ENCODE measurements at places on chromosomes 4 and X.

- DNase-seq, result no peak
These were observed 300.3 kb upstream of the IRS4 start for GRCh38 chrX:109036624-109037023.

DNA sequence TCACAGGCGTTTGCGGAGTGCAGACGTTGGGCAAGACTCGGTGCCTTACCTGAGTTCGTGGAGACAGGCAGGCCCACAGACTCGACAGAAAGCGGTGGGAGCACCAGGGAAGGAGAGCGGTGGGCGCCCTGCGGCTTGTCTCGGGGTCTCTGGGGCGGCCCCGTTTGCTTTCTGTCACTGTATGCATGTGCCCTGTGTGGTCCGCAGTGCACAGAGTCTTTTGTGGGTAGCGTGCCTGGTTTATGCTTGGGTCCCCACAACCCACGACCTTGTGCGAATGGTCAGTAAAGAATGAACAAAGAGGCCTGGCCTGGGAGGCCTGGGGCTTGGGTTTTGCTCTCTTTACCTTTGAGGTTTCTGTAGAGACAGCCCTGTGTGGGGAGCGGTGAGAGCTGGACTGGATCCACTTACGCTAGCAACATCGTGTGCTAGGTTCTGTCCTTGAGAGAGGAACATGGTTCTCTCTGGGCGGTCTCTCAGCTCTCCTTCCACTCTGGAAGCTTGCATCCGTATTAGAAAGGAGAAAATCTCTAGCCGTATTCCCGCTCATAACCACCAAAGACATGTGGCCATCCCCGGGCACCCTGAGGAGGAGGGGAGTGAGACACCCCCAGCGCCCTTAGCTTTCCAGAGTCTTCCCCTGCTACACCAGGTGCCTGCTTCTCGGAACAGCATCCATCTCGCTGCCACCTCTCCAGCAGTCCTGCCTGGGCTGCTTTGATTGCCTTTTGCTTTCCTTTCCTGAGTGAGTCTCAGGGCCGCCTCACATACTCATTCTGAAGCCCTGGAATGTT is 1.2 kb downstream of the TADA2B start:
- DNase-seq, result no peak

GRCh38 chrX:40331762-40332161 is 234.0 kb upstream of the BCOR start:
- no peak for DNase-seq

GRCh38 chr4:121597346-121597934 is 99.3 kb downstream of the ANXA5 start:
- no peak for DNase-seq

GRCh38 chr4:23305026-23305425 is 584.8 kb downstream of the PPARGC1A start:
- DNase-seq, result no peak

DNA sequence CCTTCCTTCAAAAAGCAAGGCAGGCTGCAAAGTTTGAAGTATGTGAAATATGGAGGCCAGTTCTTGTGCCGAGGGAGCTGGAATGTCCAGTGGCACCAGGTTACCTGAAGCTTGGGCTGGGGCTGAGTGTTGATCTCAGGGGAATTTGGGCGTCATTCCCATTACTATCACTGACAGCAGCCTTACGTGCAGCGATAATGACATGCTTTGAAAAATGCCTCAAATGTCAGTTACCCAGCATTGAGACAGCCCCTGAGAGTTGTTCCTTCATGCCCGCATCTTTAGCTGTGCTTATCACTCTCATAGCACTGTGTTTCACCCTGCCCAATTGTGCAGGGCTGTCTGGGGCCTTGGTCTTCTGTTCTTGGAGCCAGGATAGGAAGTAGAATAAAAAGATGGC is 27.4 kb downstream of the SLC16A2 start:
- no peak for DNase-seq

GRCh38 chrX:9622128-9622527 is 143.5 kb downstream of the GPR143 start:
- DNase-seq, result no peak

DNA sequence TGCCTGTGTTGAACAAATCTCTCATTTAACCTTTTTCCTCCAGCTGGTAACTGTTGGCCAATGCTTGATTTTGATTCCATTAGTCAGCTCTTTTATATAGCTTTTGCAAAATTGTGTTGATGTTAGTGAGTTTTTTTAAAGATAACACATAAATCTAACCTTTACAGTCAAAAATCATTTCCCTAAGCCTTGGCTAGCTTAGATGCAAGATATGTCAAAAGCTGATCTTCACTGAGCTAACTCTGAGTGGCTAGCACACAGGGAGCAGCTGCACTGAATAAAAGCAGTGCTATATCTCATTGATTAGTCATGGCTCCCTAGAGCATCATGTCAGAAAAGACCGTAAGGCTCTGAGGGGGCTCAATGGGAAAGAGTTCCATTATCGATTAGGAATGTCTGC is 78.7 kb downstream of the PPARGC1A start:
- no peak for DNase-seq

DNA sequence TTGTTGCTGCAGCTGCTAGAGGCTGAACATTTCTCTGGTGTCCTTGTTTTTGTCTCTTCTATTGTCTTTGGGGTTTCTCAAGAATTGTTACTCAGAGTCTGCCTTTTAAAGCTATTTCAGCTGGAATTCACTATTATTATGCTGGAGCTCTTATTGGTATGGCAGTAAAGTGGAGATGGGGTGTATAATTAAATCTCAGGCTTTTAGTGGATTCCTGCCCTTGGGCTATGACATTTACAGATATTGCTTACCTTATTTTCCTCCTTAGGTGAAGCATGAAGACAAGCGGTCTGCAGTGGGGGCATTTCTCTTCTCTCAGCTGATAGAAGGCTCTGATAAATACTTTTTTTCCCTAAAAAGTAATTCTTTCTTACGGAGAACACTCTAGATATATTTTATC is 1656.6 kb upstream of the IGFBP7 start:
- no peak for DNase-seq

DNA sequence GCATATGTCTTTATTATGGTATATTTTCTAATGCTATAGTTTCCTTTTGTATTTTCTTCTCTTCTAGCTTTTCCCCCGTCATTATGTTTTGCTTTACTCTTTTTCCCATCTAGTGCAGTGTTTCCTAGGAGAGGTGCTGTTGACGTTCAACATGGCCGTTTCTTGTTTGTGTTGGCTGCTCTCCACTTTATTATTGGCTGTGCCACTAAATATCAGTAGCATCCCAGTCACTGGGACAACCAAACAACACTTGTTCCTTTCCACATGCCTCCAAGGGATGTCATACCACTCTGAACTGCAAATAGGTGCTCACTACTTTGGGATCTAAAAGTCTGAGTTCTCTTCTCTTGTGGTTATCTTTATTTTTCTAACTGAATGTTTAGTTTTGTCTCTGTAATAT is 26.5 kb downstream of the GBA3 start:
- no peak for DNase-seq

- DNase-seq, result no peak
These were observed 77.3 kb downstream of the PHEX start for GRCh38 chrX:22109442-22109841.

- DNase-seq, result no peak
These were observed 67.4 kb downstream of the ZNF182 start for GRCh38 chrX:47936224-47936939.

GRCh38 chr4:91099666-91100065 is 972.5 kb downstream of the CCSER1 start:
- no peak for DNase-seq

DNA sequence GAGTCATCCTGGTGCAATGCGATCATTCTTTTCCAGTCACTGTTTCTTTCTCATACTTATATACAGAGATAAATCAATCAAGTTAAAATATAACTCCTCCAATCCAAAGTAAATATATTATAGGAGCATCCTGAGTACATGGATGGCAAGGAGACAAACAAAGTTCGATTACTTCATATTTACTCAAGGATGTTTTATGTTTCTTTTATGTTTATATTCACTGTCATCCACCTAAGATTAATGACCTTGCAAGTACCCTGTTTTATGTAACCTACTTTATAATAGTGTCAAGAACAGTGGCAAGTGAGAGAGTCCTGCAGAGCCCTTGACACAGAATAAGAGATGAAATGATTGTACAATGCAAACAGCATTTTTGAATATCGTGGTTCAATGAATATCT is at the start of gene UGT2B11:
TSS of gene UGT2B11 (minus strand) at position 33 of the 400 bp plus-strand sequence. CDS start at position 7, 26 bp downstream.
- DNase-seq, result no peak

GRCh38 chr4:87749883-87750282 is 49.5 kb upstream of the IBSP start:
- DNase-seq, result no peak

DNA sequence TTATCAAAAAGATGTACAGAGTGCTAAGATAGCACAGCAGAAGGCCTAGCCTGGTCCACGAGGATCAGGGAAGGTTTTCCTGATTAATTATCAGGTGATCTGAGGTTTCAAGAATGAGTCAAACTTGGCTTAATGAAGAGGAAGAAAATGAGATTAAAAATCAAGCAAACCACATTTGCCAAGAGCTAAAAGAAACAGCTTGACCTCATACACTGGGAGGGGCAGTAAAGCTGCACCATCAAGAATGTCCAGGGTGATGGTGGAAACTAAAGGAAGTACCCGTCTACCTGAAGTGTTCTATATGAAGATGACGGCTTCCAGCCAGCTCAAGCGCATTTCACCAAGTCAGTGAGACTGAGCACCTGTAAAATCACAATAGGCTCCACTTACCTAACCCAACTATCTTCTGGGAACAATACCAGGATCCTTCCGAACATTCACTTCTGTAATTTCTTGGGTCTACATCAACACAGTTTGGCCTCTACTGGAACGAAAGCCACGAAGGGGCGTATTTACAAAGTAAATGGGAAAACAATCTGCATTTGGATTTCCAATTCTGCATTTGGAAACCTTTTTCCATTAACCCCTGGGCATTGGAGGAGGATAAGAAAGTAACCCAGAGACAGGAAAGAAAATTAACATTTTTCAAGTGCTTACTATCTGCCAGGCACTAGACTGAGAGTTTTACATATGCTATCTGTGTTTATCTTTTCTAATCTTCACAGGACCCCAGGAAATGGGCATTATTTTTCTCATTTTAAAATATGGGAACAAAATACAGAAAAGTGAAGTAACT is 114.0 kb upstream of the DCLK2 start:
- no peak for DNase-seq

- no peak for DNase-seq
These were observed 461.4 kb downstream of the NAF1 start for GRCh38 chr4:162705130-162705803.

DNA sequence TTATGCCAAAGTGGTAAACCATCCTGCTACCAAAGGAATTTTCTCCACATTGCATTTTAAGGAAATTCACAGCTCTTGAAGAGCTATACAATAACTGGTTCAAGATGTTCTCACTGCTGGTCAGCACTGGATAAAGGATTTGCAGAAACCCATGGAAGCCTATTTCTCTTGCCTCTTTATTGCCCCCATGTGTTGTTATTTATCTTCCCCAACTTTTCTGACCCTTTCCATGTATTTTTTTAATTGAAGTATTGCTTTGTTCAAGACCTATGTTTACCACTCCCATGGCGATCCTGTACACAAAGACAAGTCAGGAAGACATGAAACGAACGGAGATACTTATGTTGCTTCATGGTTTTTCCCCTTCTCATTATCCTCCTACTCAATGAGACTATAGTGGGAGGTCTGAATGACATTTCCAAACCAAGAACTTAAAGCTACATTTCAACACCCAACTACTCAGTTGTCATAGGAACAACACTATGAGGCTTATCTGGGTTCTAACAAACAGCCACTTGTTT is 566.4 kb upstream of the DIPK2B start:
- no peak for DNase-seq

DNA sequence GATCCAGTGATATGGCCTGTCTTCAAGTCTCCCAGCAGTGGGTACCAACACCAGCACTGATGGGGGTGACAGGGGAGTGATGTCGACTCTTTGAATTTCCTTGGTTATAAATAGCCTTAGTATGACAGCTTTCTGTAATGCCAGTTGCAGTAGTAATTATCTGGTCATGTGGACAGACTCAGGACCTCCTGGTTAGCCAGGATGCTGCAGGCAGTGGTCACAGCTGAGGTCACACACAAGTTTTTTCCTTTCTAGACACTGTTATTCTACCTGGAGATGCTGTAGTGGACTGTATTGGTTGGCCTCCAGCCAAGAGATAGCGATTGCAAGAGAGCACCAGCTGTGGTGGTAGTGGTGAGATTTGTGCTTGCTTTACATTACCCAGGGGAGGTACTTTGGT is 63.6 kb downstream of the UPRT start:
- no peak for DNase-seq

DNA sequence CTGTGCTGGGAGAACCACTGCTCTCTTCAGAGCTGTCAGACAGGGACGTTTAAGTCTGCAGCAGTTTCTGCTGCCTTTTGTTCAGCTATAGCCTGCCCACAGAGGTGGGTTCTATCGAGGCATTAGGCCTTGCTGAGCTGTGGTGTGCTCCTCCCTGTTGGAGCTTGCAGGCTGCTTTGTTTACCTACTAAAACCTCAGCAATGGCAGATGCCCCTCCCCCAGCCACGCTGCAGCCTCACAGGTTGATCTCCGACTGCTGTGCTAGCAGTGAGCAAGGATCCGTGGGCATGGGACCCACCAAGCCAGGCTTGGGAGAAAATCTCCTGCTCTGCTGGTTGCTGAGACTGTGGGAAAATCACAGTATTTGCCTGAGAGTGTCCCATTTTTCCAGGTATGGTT is 133.8 kb upstream of the UBQLN2 start:
- DNase-seq, result peak; percentile 8

DNA sequence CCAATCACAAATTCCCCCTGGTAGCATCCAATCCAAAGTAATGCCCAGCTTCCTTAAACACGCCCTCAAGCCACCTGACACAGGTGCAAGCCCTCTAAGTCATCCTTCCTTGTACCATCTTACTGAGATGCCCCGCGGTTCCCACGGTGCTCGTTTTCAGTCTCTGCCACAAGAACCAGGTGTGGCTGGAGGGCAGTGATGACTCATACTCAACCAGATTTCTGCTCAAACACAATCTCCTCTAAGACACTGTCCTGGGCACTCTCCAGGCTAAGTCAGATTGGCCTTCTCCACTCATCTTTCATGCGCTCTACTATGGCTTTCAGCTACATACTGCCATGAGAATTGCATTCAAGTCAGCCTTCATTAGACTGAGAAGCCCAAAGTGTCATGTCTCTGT is 3.5 kb downstream of the SH3KBP1 start:
- DNase-seq, result no peak

GRCh38 chr4:145587088-145587754 is 32.0 kb upstream of the MMAA start:
- DNase-seq, result no peak

- peak; percentile 47 for DNase-seq
These were observed 1.0 kb upstream of the GABRG1 start for GRCh38 chr4:46124773-46125413.

DNA sequence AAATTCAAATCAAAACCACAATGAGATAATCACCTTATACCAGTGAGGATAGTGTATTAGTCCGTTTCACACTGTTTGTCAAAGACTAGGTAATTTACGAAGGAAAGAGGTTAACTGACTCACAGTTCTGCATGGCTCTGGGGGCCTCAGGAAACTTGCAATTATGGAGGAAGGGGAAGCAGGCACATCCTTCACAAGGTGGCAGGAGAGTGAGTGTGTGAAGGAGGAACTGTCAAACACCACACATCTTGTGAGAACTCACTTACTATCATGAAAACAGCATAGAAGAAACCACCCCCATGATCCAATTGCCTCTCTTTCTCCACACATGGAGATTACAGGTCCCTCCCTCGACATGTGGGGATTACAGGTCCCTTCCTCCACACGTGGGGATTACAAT is 54.7 kb upstream of the TRPC5 start:
- no peak for DNase-seq

Measured in left hindlimb (tissue), 1 donor.